Fibroblast of the aortic adventitia (primary cell): ENCODE measurements at places on chromosomes 1 and 21.

- DNase-seq, result no peak
Observed at GRCh38 chr1:230109895-230110667, 43.0 kb downstream of the GALNT2 start.

- DNase-seq, result no peak
Observed at GRCh38 chr1:175689396-175689795, 54.0 kb downstream of the TNR start.

DNA sequence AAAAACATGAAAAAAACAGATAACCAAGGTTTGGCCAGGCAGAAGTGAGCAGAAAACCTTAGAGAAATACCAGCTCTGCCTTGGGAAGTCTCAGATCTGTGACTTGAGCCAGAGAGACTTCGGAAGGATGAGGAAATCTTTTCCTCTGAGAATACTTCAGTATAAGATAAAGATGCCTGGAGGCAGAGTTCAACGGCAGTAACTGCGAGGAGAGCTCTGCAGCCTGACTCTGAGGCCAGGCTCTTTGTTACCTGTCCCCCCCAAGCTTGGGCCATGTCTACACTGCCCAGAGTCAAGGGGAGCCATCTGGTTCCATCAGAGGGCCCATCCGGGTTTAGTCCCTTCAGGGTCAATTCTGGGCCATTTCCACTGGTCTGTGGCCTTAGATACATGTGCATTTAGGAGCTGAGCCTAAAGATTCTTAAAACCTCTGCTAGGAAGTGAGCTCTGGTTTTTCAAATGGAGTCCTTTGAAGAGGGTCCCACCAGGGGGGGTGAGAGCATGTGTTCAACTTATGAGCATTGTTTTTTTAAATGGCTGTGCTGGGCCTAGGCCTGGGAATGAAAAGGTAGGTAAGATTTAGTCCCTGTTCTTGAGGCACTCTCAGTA lies 8.7 kb downstream of the KIRREL1 start:
- DNase-seq, result peak; percentile 72

DNA sequence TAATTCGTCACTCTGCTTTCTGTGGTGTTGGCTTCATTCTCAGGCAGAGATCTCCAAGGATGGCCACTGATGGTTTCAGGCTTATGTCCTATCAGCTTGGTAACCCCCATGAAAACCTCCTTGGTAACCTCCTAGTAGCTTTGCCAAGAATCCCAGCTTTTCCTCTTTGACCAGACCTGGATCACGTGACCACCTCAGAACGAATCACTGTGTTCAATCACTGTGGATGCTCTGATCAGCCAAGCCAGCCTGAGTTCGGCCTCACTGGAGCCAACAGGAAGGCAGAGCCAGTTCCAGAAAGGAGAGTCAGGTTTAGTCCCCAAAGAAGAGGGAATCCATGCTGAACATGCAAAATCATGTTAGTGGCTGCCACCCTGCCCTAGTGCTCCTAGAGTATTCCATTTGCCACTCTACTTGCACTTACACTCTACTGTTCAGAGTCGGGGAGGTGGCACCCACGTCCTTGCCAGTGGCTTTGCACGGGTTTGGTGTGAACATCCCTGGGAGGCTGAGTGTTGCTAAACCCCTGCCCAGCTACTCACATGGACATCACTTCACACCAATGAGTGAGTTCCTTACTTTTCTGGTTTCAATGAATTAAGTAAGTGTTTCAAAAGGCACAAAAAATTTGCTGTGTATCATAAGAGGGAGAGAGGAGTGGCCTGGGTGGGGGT lies 33.5 kb upstream of the SSBP3 start:
- peak; percentile 22 for DNase-seq

GRCh38 chr1:236893626-236894545 lies 98.8 kb downstream of the MTR start:
- no peak for DNase-seq

DNA sequence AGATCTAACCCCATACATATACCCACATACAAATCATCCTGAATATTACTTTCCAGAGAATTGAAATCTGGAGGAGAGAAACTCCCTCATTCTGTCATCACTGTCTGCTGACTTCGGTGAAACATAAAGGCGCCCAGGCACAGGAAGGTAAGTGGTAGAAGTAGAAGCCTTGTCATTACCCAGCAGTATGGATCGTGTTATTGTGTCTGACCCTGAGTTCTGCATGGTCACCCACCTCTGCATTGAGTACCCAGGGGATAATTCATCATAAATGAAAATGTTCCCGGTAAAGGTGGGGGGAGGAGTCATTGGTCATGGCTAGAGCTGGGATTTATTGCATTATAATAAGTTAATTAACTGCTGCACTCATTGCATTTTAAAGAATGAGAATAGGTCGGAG lies 342.6 kb upstream of the PKN2 start:
- DNase-seq, result no peak

DNA sequence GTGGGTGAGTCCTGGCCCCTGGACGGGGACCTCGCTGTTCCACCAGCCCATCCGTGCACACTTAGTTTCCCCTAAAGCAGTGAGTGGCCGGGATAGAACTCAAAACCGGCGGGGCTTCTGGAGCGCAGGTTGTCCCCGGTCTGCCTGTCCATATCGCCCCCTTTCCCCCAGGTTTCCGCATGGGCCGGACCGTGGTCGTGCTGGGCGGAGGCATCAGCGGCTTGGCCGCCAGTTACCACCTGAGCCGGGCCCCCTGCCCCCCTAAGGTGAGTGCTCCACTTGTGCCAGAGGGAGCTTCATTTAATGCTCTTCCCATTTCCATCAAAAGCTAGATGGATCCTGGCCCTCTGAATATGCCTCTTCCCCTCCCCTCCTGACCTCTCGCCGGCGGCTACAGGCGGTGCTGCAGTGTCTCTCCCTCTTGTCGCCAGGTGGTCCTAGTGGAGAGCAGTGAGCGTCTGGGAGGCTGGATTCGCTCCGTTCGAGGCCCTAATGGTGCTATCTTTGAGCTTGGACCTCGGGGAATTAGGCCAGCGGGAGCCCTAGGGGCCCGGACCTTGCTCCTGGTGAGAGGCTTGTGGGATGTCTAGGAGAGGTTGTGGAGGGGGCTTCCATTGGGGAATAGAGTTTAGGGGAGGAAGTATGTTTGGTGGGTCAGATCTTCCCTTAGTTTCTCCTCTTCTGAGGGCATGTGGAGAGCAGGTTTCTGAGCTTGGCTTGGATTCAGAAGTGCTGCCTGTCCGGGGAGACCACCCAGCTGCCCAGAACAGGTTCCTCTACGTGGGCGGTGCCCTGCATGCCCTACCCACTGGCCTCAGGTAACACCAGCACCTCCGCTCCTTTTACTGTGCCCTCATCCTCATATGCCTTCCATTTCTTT lies 683 bp downstream of the PPOX start:
- no peak for DNase-seq

GRCh38 chr1:36703526-36704208 lies 221.0 kb upstream of the CSF3R start:
- DNase-seq, result peak; percentile 55

DNA sequence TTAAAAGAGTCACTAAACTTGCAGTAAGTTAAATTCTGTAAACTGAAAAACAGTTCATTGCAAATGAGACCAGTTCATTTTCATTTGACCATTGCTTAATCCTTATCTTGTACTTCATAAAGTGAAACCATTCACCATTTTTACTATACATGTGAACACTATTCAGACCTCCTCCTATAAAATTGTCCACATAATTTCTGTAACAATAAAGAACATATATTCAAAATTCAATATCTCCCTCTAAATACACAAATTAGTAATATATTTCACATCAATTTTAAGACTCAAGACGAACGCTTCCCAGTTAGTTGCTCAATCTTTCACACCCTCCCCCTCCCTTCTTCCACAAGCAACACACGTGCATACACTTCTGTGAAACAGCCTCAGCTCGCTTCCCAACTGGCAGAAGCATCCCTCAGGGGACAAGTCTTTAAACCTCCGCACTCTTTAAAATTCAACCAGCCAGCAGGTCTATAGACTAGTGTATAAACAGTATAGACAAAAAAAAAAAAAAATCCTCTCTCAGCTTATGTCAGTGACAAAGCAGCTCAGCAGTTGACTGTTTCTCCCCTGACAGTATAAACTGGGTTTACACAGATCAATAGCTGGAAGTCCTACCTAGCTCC lies 99.6 kb downstream of the DENND1B start:
- DNase-seq, result peak; percentile 58

DNA sequence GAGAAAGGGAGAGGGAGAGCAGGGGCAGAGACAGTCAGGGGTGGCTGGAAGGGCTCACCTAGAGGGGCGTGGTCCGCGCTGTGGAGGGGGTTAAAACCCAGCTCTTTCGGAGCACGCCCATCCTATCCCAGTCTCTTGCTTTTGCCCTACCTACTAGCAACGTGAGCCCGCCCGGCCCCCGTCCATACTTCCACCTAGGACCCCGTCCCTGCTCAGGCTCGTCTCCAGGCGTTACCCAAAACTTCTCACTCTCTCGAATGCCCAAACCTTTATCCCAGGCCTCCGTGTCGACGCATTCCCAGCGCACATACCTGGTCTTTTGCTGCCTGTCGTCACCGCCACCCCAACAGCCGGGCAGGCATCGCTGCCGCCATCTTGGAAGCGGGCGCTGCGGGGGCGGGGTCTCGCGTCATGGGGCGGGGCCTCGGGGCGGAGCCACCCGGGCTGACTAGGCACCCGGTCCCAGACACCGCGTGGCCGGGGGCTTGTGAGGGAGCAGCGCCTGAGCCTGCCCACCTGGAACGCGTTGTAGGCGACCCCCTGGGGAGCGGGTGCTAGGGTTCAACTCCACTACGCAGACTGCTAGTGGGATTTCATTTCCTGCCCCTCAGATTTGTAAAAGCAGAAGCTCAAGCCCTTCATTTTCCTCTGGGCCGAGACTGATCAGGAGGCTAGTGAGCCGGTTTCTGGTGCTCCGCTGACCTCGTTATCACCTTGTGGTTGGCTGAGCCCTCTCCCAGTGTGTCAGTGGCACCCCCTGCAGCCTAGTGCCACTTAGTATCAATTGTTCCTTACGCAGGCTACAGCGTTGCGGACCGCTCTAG lies at the start of gene B4GALT3:
Gene B4GALT3 (minus strand): TSS at position 396 of the 824 bp plus-strand sequence. CDS start 1,447 bp downstream, outside the sequence.
- peak; percentile 62 for DNase-seq

- DNase-seq, result peak; percentile 74
Observed at GRCh38 chr21:32844653-32845436, 73.3 kb upstream of the PAXBP1 start.

- DNase-seq, result no peak
Observed at GRCh38 chr1:12617511-12617900, 504 bp downstream of the DHRS3 start.

GRCh38 chr1:172777767-172778166 lies 118.9 kb downstream of the FASLG start:
- DNase-seq, result no peak

DNA sequence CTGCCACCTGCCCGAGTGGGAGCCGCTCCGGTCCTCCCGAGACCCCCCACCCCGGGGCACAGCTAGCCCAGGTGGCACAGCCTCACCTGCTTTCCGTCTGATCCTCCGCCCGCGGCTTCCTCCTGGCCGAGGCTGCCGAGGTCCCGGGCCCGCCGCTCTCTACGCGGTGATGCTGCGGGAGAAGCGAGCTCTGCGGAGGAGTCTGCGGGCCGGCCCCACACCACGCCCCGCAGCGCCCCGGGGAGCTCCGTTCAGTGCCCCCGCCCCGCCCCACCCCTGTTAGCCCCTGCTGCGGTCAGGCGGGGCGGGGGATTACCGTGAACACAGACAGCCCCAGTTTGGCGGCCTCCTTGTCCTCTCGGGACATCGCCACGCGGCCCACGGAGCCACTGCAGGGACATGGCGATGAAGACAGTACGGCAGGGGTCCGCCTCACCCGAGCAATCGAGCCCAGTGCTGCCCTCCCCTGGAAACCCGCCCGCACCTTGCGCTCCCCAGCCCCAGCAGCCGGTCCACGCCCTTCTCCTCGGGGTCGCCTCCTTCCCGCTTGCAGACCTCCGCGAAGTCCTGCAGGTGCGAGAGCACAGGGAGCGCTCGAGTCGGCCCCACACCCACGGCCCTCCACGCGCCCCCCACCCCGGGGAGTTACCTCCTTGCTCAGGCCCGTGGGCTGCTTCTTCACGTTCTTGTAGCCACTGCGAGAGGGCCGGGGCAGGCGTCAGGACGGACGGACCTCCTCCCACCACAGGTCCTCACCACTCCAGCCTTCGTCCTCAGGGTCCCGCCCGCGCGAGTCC lies 933 bp downstream of the C1orf35 start:
- DNase-seq, result no peak

GRCh38 chr1:22461100-22461499 lies 9.4 kb downstream of the ZBTB40 start:
- no peak for DNase-seq

- DNase-seq, result peak; percentile 27
Observed at GRCh38 chr1:72439036-72439435, 156.7 kb upstream of the NEGR1 start.

DNA sequence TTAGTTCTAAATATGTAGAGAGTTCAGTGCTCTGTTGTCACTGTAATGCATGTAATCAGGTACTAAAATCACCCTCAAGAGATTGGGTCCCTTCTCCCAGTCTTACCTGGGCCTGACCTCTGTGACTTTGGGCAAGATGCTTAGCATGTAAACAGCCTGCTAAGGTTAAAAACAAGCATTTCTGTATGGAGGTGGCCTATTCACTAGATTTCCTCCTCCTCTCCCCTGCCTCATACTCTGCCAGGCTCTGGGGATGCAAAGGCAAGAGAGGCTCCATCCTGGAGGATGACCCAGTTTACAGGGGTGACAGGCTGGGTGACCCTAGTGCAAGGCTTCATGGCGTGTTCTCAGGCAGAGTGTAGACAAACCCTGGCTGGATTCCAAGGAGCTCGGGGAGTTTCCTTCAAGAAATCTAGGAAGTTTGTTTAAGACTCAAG lies 28.8 kb downstream of the VANGL2 start:
- no peak for DNase-seq

DNA sequence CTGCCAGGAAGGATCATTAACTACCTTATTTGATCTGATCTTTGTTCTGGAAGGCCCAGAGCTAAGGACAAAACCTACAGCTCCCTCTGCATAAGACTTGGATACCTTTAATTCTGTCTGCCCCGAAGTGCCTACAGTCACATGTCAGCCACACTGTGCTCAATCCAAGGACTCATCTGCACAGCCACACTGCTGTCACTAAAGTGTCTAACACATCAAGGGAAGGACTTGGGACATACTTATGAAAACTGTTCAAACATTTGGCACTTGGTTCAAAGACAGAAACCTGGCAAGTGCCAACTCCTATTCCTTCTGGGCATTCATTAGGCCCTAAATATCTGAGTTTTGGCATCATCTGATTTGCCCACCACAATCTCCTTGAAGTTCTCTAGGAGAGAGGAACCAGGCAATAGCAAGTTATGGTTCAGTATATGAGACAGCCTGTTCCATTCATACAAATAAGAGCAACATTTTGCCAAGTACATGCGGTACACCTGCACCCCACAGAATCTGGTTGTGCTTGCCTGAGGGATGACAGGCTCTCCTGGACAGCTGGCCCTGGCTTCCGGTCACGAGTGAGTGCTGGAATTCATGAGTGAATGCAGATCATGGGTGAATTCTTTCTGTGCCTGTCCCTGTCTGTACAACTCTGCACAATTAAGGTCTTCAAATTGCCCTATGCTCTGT lies 105.9 kb downstream of the KCNK1 start:
- no peak for DNase-seq

DNA sequence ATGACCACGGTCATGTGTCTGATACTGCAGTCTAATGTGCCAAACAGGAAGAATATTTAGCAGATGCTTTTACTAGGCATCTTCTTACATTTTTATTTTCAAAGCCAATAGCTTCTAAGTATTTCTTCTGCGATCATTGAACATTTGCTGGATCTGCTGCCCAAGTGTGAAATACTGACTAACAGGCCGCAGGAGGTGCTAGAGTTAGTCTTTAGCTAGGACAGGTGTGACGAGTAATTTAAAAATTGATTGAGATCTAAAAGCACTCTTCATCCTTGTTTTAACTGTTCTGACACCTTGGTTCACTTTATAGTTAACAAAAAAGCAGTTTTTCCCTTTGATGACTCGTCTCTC lies 748 bp upstream of the FAM78B start:
- no peak for DNase-seq

GRCh38 chr1:151458802-151459330 lies 428 bp downstream of the POGZ start:
- peak; percentile 65 for DNase-seq
